ENCODE measurements at places on chromosomes 1 and 21. TPM values are rescaled to one million over a fixed set of nuclear protein-coding genes. Genes with fewer than 3 reads are reported as not detected.
A peak's percentile ranks its signal among the peaks of the same experiment; 100 is the strongest.

DNA sequence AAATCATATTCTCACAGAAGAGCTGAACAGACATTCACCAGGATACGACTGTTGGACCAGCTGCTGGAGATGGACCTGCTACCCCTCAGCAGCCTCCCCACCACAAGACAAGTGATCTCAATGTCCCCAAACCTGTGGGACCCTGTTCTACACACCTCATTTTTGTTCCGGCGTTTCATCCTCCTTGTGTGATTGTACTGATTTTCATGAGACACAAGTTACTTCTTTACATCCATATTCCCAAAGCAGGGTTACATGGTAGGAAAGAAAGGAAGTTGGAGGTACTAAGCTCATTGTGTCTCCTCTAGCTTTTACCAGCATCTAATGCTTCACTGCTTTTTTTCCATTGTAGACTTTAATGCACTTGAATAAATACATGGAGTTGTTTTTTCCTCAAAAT, 8.7 kb downstream of the ADAMTS1 start:
- H3K36me3 ChIP-seq, result peaks cover 38% of the 10 kb centered on the region
- H3K4me1 ChIP-seq, result peaks cover 29% of the 10 kb centered on the region
- no peaks in the 10 kb centered on the region for H3K27me3 ChIP-seq
- no peak for DNase-seq
- no peak overlapping the region for H3K4me3 ChIP-seq

DNA sequence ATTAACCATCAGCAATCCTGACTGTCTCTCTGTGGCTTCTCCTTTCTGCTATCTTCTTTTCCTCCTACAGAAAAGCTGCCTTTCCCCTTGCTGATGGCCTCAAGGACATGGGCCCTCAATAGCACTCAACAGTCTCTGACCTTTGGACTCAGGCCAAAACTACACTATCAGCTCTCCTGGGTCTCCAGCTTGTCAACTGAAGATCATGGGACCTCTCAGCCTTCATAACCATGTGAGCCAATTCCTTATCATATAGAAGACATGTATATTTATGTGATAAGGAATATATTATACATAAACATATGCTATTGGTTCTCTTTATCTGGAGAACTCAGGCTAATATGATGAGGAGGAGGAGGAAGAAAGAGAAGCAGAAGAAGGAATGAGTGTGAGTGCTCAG, 91.8 kb upstream of the GJB5 start:
- no peak overlapping the region for H3K27ac ChIP-seq
- H3K36me3 ChIP-seq, result no peaks in the 10 kb centered on the region
- H3K4me1 ChIP-seq, result no peaks in the 10 kb centered on the region
- H3K27me3 ChIP-seq, result peaks cover 8% of the 10 kb centered on the region

GRCh38 chr1:172770071-172770470, 111.2 kb downstream of the FASLG start:
- DNase-seq, result no peak
- H3K4me1 ChIP-seq, result no peaks in the 10 kb centered on the region
- H3K4me3 ChIP-seq, result no peak overlapping the region
- peaks cover 2% of the 10 kb centered on the region for H3K27me3 ChIP-seq

DNA sequence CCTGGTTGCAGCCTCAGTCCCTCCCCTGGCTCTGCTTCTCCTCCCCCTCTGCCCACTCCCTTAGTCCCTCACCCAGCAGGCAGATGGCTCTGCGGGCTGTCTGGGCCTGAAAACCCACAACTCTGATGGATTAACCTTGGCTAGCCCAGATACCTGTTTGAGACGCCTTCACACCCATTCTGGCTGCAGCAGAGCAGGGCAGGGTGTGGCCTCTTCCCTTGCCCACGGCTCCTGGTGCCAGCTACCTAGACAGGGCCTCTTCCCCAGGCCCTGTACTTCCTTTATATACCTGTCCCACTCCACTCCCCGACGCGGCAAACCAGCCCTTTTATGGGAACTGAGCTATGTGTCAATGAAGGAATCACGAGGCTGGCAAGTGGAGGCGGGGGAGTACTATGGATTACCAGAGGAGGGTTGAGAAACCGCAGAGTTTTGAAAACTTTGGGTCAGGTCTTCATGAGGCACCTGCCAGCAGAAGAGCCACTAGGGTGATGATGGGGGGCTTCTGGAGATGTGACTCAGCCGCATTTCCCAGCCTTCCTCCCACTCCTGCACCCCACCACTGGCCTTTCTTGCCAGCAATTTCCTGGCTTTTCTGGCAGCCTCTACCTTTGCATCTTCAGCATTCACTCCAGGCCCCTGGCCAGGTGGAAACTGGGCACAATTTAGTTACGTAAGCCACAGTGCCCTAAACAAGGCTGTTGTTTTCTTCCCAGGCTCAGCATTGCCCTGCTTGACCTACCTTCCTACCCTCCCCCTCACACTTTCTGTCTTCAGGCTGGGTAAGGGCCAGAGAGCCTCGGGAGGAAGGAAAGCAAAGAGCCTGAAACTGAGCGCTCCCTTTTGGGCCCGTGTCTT, at the start of gene CHI3L1:
Gene CHI3L1 (minus strand): TSS at position 259 of the 858 bp plus-strand sequence. CDS start 81 bp downstream, at position 178.
- no peak within 1 kb of the TSS for H3K27ac ChIP-seq
- H3K4me1 ChIP-seq, result no peaks in the 10 kb centered on the region
- H3K4me3 ChIP-seq, result no peak within 1 kb of the TSS
- H3K27me3 ChIP-seq, result peaks cover 15% of the 10 kb centered on the region
- DNase-seq, result no peak

DNA sequence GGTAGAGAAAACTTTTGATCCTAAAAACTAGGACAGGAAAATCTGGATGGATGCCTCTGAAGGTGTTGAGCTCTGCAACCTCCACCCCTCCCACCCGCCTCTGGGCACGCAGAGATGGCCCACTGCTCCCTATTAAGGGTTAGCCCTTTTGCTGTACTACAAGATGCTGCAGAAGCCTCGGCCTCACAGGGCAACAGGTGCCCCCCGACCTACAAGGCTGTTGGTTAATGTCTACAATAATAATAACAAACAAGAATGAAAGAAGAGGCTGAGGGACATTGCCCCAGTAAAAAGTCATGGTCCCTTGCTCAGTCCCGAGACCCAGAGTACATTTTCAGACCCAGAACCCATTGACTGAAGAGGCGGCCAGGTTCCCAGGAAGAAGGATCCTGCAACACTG, 7.5 kb upstream of the DESI2 start:
- no peak overlapping the region for H3K4me3 ChIP-seq
- no peaks in the 10 kb centered on the region for H3K4me1 ChIP-seq
- H3K36me3 ChIP-seq, result no peaks in the 10 kb centered on the region

DNA sequence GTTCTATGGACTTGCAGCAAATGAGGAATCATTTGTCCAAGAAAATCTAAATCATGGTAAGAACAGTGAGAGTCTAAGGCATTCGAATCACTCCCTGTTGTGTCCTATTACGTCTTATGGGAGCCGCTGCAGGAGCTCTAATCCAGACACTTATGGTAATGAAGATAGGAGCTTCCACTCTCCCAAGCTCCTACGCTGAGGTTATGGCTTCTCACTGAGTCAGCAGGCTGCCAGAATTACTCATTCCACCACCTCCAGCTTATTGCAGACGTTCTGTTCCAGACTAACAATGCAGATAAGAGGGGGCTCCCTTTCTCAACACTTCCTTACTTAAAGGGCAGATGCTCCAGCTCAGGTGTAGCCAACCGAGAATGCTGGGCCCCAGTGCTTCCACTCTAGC, 212.6 kb downstream of the GREM2 start:
- no peak overlapping the region for H3K4me3 ChIP-seq
- peak overlapping the region; percentile 42 for H3K27ac ChIP-seq
- no peak for DNase-seq
- H3K27me3 ChIP-seq, result no peaks in the 10 kb centered on the region

- DNase-seq, result peak; percentile 17
- H3K4me3 ChIP-seq, result no peak overlapping the region
- no peak overlapping the region for H3K27ac ChIP-seq
- peaks cover 10% of the 10 kb centered on the region for H3K4me1 ChIP-seq
Observed at GRCh38 chr1:30382496-30382895, 340.9 kb downstream of the MATN1 start.

DNA sequence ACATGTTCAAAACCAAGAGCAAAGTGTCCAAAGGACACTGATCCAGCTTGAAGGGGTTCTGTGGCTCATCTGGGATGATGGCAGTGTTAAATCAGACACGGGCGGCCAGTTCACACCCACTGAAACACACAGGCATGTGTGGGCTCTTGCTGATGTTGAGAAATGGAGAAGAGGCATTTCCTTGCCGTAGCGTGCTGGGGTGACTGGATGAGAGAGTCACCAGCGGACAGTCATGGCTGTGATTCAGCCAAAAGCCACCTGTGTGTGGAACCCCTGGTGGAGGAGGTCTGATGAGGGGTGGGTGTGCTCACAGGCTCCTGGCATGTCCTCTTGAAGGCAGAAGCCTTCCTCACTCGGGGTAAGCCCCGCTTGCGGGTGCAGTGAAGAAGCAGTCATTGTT, 7.2 kb downstream of the C1orf35 start:
- H3K27me3 ChIP-seq, result no peaks in the 10 kb centered on the region
- peaks cover 28% of the 10 kb centered on the region for H3K4me1 ChIP-seq
- no peak overlapping the region for H3K27ac ChIP-seq
- H3K36me3 ChIP-seq, result peaks cover 21% of the 10 kb centered on the region

- no peak for DNase-seq
- peaks cover 14% of the 10 kb centered on the region for H3K27me3 ChIP-seq
- H3K4me1 ChIP-seq, result no peaks in the 10 kb centered on the region
- no peaks in the 10 kb centered on the region for H3K36me3 ChIP-seq
Observed at GRCh38 chr1:37325010-37325409, 149.4 kb upstream of the ZC3H12A start.

- H3K4me3 ChIP-seq, result peak overlapping the region; percentile 40
- peaks cover 16% of the 10 kb centered on the region for H3K4me1 ChIP-seq
- H3K27me3 ChIP-seq, result no peaks in the 10 kb centered on the region
- DNase-seq, result no peak
Observed at GRCh38 chr1:43565600-43566360, 35.1 kb downstream of the PTPRF start.

DNA sequence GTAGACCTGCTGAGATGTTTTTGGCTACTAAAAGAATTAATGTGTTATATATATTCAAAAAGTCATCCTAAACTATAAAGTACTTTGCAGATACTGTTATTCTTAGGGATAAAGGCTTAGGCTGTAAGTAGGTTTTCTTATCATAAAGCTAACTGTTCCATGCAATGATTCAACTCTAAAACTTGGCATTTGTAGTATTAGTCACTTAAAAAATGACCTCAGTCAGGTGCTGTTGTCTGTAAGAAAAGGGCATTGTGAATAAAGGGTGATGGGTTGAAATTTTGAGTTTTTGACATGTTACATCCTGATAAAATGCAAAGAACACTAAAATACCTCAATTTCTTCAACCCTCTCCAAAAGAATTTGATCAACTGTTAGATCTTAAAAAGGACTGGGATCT, 32.9 kb downstream of the ADCY10 start:
- H3K27me3 ChIP-seq, result no peaks in the 10 kb centered on the region
- no peak for DNase-seq
- H3K4me1 ChIP-seq, result peaks cover 4% of the 10 kb centered on the region
- H3K4me3 ChIP-seq, result no peak overlapping the region
- H3K27ac ChIP-seq, result no peak overlapping the region

DNA sequence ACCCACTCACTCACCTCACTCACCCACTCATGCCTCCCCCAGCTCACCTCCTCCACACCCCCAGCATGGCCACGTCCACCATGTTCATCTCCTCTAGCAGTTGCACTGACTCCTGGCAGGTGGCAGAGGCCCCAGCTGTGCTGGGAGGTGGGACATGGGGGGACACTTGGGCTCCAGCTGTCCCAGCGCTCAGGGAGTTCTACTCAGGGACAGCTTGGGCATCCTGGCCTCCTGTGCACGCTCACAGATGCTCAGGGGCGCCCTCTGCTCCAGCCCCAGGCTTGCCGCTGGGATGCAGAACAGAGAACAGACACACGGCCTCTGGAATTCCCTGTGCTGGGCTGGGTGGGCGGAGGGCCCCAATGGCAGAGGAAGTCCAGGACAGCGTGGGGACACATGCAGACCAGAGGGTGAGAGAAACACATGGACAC, 5.2 kb downstream of the KRTAP10-8 start:
- H3K4me1 ChIP-seq, result no peaks in the 10 kb centered on the region
- no peak overlapping the region for H3K4me3 ChIP-seq
- peaks cover 56% of the 10 kb centered on the region for H3K27me3 ChIP-seq

DNA sequence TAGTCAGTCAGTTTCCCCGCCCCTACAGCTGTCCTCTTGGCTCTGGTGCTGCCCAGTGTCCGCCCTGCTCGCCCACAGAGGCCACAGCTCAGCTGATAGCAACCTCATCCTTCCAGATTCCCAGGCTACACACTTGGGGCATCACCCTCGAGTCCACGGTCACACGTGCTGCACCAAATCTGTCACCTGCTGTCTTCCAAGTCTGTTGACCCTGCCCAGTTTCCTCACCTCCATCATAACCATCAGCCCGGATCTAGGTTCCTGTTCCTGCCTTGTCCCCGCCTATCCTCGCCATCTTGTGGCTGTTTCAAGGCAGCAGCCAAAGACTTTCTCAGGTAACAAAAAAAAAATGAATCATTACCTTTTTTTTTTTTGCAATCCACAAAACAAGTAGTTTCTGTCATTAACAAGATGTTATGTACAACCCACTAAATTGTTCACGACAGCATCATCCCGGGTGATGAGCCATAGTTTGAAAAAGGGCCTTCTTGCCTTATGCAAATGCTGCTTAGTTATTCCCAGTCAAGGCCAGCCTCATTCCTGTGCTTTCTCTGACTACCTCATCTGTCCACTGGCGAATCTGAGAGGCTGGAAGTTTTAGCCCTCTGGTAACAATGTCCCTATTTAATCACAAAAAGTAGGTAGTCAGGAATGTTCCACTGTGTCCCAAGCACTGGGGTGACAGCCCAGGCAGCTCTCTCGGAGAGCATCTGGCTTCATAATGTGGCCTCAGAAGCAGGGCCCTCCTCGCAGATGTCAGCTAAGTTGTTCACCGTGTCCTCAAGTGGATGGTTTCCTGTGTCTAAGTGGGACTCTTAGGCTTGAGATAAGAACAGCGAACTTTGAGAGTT, 4.9 kb upstream of the MIIP start:
- H3K27ac ChIP-seq, result peak overlapping the region; percentile 14
- no peaks in the 10 kb centered on the region for H3K27me3 ChIP-seq
- H3K36me3 ChIP-seq, result peaks cover 13% of the 10 kb centered on the region

DNA sequence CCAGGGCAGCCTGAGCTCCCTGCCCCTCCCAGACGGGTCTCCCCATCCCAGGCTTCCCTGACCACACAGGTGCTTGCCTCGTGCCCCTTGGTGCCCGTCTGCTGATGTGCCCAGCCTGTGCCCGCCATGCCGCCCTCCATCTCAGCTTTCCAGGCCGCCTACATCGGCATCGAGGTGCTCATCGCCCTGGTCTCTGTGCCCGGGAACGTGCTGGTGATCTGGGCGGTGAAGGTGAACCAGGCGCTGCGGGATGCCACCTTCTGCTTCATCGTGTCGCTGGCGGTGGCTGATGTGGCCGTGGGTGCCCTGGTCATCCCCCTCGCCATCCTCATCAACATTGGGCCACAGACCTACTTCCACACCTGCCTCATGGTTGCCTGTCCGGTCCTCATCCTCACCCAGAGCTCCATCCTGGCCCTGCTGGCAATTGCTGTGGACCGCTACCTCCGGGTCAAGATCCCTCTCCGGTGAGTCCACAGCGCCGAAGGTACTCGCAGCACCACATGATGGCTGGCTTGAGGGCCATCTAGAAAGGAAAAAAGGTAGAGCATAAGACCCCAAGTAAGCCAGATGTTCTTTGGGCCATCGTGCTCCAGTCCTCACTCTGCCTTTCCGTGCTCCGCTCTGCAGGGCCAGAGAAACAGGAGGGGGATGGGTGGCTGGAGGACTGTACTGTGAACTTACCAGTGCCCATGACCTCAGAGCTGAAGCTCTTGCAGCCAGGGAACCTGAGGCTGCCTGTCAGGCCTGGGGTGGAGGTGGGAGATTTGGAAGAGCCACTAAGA, 1.4 kb downstream of the ADORA1 start:
- DNase-seq, result peak; percentile 90
- H3K4me3 ChIP-seq, result peak overlapping the region; percentile 73
- no peak overlapping the region for H3K27ac ChIP-seq
- peaks cover 12% of the 10 kb centered on the region for H3K27me3 ChIP-seq
- peaks cover 26% of the 10 kb centered on the region for H3K4me1 ChIP-seq

The PPIE gene
- total RNA-seq, result 32.6 TPM

The ACTL8 gene
- total RNA-seq, result not detected

The YOD1 gene
- total RNA-seq, result 5.5 TPM

The CD53 gene
- total RNA-seq, result not detected

The SDHB gene
- total RNA-seq, result 57.7 TPM

The CASZ1 gene
- 4.1 TPM for total RNA-seq
